NB4 (cell line): ENCODE measurements at places on chromosomes 7 and 10.

- no peak for DNase-seq
Observed at GRCh38 chr7:155213385-155213784, 84.3 kb upstream of the INSIG1 start.

DNA sequence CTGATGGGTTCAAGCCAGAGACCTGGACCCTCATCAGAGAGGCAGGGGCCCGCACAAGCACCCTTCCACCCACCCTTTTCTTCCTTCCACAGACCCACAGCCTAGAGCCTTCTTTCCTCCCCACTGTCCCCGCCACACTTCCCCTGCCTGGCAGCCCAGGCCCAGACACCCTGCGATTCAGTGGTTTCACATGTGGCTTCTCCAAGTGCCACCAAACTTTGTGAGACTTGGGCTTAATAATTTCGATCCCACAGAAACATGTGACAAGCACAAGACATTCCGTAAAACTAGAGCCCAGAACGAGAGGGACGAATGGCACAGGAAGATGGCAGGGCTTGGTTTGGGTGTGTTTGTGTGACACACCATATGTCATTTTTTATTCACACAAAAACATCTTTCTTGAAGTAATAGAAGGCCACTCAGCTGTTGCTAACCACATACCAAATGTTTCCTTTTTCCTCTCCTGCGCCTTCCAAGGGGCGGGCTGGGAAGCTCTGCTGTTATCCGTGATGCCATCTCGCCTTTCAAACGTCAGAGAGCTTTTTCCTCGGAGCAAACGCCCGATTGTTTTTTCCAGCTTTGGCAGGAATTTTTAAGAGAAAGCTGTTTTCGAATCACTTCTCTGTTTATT, 162.9 kb downstream of the GRK5 start:
- DNase-seq: no peak

DNA sequence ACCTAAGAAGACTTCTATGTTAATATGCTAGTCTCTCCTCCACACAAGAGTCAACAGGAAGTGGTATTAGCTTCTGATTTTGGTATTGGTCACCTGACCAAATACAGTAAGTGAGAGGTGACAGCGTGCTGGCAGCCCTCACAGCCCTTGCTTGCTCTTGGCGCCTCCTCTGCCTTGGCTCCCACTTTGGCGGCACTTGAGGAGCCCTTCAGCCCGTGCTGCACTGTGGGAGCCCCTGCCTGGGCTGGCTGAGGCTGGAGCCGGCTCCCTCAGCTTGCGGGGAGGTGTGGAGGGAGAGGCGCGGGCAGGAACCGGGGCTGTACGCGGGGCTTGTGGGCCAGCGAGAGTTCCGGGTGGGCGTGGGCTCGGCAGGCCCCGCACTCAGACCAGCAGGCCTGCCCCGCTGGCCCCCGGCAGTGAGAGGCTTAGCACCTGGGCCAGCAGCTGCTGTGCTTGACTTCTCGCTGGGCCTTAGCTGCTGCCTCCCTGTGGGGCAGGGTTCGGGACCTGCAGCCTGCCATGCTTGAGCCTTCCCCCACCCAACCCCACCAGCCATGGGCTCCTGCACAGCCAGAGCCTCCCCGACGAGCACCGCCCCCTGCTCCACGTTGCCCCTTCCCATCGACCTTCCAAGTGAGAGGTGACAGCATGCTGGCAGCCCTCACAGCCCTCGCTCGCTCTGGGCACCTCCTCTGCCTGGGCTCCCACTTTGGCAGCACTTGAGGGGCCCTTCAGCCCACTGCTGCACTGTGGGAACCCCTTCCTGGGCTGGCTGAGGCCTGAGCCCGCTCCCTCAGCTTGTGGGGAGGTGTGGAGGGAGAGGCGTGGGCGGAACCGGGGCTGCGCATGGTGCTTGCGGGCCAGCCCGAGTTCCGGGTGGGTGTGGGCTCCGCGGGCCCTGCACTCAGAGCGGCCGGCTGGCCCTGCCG, 4.2 kb upstream of the ACSL5 start:
- no peak for DNase-seq

GRCh38 chr7:29574659-29575058, 11.0 kb downstream of the PRR15 start:
- DNase-seq: peak; percentile 41

DNA sequence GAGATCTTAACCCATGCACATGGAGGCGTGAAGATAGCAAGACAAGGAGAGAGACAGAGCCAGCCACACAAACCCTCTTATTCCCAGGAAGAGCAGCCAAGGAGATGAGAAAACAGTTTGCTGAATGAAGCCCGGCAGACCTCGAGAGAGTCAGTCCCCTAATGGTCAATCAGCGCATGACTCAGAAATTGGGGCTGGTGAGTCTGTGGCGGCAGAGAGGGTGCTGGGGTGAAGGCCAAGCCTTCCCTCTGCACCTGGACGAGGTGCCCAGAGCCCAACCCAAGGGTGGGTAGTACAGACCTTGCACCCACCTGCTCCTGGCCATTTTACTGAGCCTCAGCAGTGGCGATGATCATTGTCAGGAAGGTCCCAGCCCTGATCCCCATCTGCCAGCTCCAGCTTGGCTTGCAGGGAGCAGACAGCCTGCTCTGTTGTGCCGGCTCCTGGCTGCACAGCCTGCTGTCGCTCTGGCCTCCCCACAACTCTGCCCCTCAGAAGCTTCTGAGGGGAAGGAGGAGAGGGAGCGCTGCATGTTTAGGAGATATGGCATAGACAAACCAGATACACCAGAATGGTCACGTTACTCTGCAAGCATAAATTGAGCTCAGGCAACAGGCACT, 256.6 kb downstream of the RPS24 start:
- no peak for DNase-seq

DNA sequence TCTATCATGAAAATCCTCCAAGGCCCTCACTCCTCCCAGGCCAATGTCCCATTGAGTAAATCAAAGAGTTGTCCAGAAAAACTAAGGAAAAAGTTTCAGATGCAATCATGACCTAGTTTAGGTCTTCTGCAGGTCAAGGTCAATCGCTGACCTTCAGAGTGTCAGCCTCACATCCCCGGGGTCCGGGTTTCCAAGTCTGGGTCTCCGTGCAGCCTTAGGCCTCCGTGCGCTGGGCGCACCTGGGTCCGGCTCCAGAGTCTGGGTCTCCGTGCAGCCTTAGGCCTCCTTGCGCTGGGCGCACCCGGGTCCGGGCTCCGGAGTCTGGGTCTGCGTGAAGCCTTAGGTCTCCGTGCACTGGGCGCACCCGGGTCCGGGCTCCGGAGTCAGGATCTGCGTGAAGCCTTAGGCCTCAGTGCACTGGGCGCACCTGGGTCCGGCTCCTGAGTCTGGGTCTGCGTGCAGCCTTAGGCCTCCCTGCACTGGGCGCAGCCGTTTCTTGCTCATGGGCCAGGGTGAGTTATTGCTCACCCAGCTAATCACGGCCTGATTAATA, 236.2 kb downstream of the TCERG1L start:
- no peak for DNase-seq

GRCh38 chr10:58588673-58589265, 76.1 kb downstream of the BICC1 start:
- DNase-seq: peak; percentile 37

GRCh38 chr10:47041396-47042198, 130.4 kb downstream of the PTPN20 start:
- DNase-seq: no peak

DNA sequence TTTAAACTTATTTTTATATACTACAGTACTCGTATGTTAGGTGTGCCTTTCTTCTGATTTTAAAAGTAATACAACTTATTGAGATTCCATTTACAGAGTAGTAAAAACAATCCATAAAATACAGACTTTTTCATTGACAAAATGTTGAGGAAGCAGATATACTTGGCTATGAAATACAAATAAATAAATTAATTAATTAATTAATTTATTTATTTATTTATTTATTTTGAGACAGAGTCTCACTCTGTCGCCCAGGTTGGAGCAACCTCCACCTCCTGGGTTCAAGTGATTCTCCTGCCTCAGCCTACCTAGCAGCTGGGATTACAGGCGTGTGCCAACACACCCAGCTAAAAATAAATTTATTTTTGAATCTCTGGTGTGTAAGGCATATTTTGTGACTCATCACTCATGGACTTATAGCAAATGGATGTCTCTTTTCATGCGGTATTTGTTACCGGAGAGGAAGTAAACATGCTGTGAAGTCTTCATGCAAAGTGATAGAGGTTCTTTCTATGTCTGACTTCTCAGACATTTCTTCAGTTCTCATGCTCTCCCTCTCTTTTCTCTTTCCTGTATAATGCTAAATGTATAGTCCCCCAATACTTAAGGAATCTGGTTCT, 20.2 kb upstream of the SRPK2 start:
- no peak for DNase-seq

- no peak for DNase-seq
Observed at GRCh38 chr10:80163741-80164341, 31.3 kb downstream of the PLAC9 start.

GRCh38 chr7:32868116-32868515, 23.4 kb downstream of the KBTBD2 start:
- DNase-seq: no peak

DNA sequence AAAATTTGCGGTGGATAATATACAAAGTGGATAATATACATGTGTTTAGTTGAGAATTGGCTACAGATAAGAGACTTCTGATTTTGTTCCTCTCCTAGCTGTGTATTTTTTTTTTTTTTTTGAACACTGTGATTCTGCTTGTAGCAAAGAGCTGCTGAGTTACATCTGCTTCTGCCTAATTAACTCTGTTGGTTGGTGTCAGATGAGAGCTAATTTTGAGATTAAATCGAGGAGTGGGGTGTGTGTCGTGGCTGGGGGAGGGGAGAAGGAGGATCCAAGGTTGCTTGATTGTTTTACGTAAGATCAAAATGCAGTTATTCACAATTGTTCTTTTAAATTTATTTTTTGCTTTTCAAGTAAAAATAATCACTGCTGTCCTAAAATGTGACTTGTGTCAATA, 11.3 kb downstream of the KAT6B start:
- DNase-seq: no peak

GRCh38 chr7:3430588-3430987, 129.5 kb downstream of the SDK1 start:
- DNase-seq: no peak

DNA sequence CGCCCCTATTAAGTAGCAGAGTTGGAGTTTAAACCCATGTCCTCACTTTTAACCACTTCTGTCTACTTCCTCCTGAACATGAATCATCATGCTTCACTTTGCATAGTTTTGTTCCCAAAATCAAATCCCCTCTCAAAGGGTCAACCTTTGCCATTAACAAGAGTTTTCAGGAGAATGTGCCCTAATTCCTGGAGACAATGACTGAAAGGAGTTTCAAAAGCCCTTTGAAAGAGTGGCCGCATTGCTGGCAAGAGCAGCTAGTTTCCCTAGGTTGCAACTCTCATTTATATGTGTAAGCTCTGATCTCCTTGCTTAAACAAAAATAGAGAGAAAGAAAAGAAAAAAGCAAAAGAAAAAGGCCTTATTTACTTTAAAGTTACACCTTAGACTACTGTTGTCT, 9.2 kb downstream of the LGI1 start:
- no peak for DNase-seq

DNA sequence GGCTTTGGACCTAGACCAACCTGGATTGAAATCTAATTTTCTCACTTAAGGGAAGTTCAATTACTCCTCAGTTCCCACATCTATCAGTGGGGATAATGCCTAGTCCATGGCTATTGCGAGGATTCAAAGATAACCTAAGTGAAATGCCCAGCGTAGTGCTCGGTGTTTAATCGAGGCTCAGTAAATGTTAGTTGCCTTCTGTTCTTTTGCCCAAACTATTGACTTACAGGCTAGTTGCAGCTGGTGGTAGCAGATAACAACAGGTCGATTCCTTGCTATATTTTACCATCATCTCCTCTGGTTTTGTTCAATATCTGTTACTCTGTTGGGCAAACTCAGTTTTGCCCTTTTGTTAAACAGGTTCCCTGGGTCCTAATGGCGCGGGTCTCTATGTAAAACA, 22.8 kb downstream of the DNAH11 start:
- no peak for DNase-seq

GRCh38 chr10:128995676-128996075, 471.4 kb upstream of the MGMT start:
- DNase-seq: no peak

DNA sequence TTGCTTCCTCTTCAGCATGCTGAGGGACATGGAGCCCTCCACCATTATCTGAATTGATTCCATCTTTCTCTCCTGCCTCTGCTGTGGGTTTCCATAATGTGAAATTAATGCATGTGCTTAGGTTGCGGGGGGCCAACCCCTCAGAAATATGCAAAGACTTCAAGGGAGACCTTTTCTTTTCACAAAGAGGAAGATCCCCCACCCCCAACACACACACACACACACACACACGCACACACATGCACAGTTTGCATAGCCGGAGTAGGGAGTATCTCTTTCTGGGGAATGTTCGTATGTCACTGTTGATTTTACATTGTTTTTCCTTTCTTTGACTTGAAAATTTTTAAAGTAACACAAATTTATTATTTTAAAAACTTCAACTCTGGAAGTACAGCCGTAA, 193.5 kb downstream of the MGMT start:
- DNase-seq: no peak

DNA sequence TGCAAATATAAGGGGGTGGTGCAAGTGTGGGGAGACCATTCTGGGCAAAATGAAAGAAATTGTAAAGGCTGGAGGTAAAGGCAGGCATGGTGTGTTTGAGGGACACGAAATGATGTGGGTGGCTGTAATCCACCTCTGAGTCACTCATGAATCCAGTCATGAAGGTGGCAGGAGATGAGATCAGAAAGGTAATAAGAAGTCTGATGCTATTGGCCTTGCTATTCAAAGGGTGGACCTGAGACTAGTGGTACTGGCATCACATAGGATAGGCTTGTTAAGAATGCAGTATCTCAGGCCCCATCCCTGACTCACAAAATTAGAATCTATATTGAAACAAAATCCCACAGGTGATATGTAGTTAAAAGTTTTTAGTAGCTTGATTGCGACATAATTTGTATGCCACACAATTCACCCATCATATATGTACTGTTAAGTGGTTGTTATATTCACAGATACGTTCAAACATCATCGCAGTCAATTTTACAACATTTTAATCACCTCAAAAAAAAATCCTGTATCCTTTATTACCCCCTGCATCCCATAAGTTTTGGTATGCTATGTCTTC, 85.6 kb downstream of the ST8SIA6 start:
- DNase-seq: no peak

- no peak for DNase-seq
Observed at GRCh38 chr7:109699661-109700060, 1130.0 kb downstream of the DNAJB9 start.

GRCh38 chr10:111303887-111304286, 227.1 kb downstream of the ADRA2A start:
- DNase-seq: no peak

GRCh38 chr10:21904930-21905329, 98.6 kb downstream of the DNAJC1 start:
- DNase-seq: no peak

DNA sequence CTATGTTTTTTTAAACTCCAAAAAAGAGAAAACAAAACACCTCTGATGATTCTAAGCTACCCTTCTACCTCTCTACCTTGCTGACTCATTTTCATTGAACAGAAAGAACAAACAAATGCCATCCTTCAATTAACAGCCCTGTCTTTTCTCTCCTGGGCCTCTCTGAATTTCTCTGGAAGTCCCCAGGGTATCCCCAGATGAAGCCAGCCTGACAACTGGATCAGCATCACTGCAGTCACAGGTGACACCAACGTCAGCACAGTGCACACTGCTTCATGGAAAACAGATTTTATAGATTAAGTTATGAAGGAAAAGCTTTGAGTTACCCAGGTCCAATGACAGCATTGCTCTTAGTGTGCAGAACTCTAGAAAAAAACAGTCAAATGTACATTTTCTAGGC, 5.7 kb downstream of the HUS1 start:
- DNase-seq: no peak
